Vein endothelial cell (primary cell): ENCODE measurements at places on chromosomes 11 and 22. TPM values are rescaled to one million over a fixed set of nuclear protein-coding genes. Genes with fewer than 3 reads are reported as not detected.

CDC42EP1 gene
- 42.1 and 61.7 TPM in 2 replicates for total RNA-seq

TMPRSS4 gene
- not detected in 2 replicates for total RNA-seq

VWCE gene
- 4.6 and 9.8 TPM in 2 replicates for total RNA-seq

ASPHD2 gene
- 4.2 and 5.3 TPM in 2 replicates for total RNA-seq

CRACR2B gene
- total RNA-seq: 9.2 and 12.7 TPM in 2 replicates

ALX4 gene
- not detected in 2 replicates for total RNA-seq

TNNT3 gene
- total RNA-seq: not detected in 2 replicates

OR10G4 gene
- 0.33 TPM in 1 of 2 replicates, not detected in the other for total RNA-seq

OR5AR1 gene
- not detected in 2 replicates for total RNA-seq

GGTLC3 gene
- not detected in 2 replicates for total RNA-seq

KCNA4 gene
- not detected in 2 replicates for total RNA-seq

HORMAD2 gene
- not detected in 2 replicates for total RNA-seq

UCP3 gene
- total RNA-seq: 0.33 and 0.67 TPM in 2 replicates

MS4A3 gene
- not detected in 2 replicates for total RNA-seq

CYTH4 gene
- under 0.01 and 0.10 TPM in 2 replicates for total RNA-seq

FXYD6 gene
- 0.33 and 0.67 TPM in 2 replicates for total RNA-seq

CD3E gene
- total RNA-seq: 0.33 TPM in 1 of 2 replicates, not detected in the other

FOLR3 gene
- total RNA-seq: not detected in 2 replicates
